ENCODE measurements at places on chromosomes 3 and 15.

DNA sequence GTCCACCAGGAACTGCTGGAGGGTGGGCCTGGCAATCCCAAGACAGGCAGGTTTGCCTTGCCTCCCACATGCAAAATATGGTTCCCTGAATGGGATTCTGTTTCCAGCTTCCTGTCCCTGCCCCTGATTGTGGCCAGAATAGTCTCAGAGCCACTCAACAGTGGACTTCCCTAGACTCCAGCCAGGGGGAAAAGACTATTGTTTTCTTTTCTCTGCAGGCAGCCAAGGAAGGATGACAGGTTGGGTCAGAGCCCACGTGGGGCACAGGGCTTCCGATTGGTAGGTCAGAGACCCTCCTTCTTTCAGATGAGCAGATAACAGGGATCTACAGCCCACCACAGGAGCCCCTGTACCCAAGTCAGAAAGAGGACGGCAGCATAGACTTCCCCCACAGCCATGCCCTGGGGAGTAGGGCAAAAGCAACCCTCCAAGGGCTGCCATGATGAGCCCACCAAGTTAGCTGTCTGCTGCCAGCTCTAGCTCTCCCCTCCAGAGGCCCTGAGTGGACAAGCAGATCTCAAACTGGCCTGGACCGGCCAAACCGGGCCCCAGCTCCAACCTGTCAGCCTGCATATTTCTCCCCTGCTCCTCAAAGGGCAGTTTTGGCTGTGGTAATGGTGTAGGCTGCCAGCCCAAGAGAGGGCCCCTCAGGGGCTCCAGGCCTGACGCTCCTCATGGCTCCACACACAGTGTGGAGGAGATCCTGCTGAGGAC lies 6.4 kb downstream of the TLR9 start:
- DNase-seq, result no peak

DNA sequence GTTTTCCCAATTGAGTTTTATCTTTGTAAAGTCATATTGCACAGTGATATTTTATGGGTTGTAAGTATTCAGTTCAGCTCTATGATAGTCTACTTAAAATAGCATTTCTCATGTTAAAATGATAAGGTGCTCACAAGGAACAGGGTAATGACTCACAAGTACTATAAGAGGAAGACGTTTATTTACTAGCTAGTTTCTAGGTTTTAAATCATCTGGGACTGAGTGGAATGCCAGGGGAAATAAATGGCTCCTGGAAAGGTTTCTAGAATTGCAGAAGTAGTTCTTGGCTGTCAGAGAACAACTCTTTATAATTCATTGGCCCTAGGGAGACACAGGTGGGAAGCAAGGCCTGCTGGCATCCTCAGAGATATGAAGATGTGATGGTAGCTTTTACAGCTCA lies 112.8 kb downstream of the CHDH start:
- no peak for DNase-seq

DNA sequence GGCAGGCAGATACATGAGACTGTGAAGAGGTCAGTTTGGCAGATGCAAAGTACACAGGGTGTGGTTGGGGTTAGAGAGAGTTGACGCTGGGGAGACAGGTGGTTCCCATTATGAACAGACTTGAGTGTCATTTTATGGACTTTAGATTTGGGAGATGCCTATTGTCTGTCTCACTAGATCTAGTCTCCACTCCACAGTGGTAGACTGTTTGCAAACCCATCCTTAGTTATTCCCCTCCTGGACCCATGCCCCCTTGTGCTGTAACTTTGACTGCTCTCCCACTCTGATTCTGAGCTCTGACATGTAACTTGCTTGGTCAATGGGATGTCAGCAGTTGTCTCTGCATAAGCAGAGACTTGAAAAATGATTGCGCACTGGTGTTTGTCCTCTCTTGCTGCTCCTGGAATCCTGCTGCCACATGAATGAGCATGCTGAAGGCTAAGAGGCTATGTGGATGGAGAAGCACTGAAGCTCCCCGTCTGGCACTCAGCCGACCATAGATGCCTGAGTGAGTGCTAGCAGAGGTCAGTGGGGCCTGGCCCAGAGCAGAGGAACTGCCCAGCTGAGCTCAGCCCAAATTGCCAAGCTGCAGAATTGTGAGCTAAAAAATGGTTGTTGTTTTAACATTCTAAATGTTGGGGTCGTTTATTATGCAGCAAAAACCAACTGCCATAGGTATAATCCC lies 88.2 kb downstream of the FAM43A start:
- DNase-seq, result no peak

- no peak for DNase-seq
Measured at GRCh38 chr15:44541282-44541958, 4.5 kb downstream of the EIF3J start.

Data from tibial artery (tissue), 4 donors.